ENCODE measurements at places on chromosomes 4 and X.

GRCh38 chrX:15497865-15498264, 2.7 kb upstream of the BMX start:
- no peak for DNase-seq

GRCh38 chr4:39528061-39528465, 824 bp upstream of the UGDH start:
- DNase-seq: no peak

- DNase-seq: no peak
Observed at GRCh38 chr4:28267166-28267565, 1406.5 kb downstream of the STIM2 start.

DNA sequence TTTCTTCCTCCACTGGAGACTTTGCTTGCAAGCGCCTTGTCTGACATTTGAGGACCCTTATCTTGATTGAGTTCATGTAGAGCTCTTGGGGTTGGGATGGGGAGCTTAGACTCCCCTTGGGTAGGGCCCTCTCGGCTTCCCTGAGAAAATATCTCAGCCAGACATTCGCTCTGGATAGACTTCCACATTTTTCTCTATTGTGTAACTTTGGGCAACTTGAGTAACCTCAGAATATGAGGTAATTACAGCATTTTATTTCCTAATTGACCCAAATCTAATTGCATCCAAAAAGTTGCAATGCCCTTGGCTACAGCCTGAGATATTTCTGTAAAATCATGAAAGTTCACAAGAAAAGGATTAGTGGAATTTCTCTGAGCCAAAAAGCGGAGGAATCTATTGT, 102.8 kb upstream of the MXRA5 start:
- DNase-seq: no peak

- DNase-seq: no peak
Observed at GRCh38 chrX:52585892-52586291, 68.8 kb downstream of the SSX7 start.
